ENCODE measurements at places on chromosomes 5 and 9. TPM values are rescaled to one million over a fixed set of nuclear protein-coding genes. Genes with fewer than 3 reads are reported as not detected.

DAP gene
- total RNA-seq: 36.3 TPM

DNA sequence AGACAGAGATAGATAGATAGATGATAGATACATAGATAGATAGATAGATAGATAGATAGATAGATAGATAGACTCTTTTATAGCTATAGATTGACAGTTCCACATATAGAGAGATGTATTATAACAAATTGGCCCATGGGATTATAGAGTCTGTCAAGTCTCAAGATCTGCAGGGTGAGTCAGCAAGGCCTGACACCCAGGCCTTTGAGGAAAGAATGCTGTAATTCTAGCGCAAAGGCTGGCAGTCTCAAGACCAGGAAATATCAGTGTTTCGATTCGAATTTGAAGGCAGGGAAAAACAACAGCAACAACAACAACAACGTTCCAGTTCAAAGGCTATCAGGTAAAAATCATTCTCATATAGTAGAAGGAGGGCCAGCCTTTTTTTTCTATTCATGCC lies 339.2 kb upstream of the CDH9 start:
- no peak overlapping the region for H3K4me3 ChIP-seq
- no peaks in the 10 kb centered on the region for H3K36me3 ChIP-seq
- DNase-seq: no peak
- H3K27me3 ChIP-seq: no peaks in the 10 kb centered on the region
- no peak overlapping the region for H3K27ac ChIP-seq
- no peaks in the 10 kb centered on the region for H3K4me1 ChIP-seq

PPP3R2 gene
- total RNA-seq: not detected

GRCh38 chr5:6497262-6497661 lies 48.6 kb downstream of the UBE2QL1 start:
- no peak for DNase-seq
- H3K4me3 ChIP-seq: no peak overlapping the region
- no peak overlapping the region for H3K27ac ChIP-seq
- no peaks in the 10 kb centered on the region for H3K4me1 ChIP-seq
- H3K36me3 ChIP-seq: no peaks in the 10 kb centered on the region

- no peaks in the 10 kb centered on the region for H3K27me3 ChIP-seq
- H3K36me3 ChIP-seq: peaks cover 24% of the 10 kb centered on the region
- no peak overlapping the region for H3K27ac ChIP-seq
- no peak for DNase-seq
These were observed 185.0 kb downstream of the GAPVD1 start for GRCh38 chr9:125446561-125447094.

DNA sequence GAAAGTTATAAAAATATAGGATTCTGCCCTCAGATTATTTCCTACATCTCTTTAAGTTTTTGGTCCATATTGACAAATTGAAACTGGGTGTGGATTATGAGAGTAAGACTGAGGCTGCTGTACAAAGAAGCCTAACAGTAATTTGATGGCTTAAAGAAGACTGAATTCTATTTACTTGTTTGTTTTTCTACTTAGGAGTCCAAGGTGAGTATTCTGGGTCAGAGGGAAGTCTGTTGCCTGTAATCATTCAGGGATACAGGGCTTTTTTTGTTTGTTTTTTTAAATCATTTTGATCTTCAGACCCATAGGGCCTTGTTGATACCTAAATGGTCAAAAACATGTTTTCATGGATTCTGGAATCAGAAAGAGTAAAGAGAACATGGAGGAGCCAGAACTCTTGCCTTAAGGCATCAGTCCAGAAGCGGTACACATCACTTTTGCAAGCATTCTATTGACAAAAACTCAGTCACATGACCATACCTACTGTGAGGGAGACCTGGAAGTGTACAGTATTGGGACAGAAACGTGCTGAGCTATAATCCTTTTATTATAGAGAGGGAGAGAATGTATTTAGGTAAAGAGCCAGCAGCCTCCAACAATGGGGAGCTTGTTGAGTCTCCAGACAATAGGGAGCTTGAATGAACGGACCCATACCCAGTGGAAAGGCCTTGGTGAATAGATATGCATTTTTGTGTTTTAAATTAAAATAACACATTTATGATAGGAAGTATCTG lies 102.7 kb downstream of the LRRC70 start:
- H3K4me1 ChIP-seq: no peaks in the 10 kb centered on the region
- H3K36me3 ChIP-seq: no peaks in the 10 kb centered on the region
- no peak overlapping the region for H3K4me3 ChIP-seq
- H3K27me3 ChIP-seq: no peaks in the 10 kb centered on the region
- no peak overlapping the region for H3K27ac ChIP-seq
- DNase-seq: no peak

GRCh38 chr5:123865641-123866040 lies 353.7 kb downstream of the CSNK1G3 start:
- H3K27me3 ChIP-seq: no peaks in the 10 kb centered on the region

DNA sequence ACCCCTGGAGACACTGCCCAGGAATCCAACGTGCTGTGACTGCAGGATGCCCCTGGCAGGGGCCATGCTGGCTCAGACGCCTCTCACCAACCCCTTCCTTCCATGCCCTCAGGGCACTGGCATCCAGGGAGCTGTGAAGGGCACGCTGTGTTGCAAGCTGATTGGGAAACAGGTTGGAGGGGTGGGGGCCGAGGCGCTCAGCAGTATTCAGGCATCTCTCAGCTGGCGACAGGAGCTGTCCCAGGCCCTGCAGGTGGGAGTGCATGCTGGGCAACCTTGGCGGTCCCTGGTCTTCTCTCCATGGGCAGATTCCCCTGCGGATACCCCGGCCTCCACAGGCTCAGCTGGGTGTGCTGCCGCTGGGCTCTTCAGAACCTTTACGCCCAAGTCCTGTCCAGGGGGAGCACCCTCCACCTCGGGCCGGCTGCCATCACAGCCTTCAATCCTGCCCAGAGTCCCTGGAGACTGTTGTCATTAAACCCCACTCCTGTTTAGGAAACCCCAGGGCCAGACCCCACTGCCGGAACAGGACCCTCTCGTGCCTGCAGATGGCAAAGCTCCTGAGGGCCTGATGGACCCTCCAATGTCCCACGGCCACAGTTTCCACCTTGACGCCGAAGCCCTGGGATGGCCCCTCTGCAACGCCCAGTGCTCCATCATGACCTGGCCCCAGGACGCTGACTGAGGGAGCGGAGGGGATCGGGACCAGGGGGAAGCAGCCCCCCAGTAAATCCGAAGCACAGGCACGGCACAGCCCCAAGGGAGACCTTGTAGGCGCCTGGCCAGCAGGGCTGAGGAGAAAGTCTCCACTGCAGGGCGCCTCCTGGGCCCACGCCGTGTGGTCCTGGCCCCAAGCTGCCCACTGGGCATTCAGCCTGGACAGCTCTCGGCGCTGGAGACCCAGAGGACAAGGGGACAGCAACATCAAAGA lies 9.3 kb downstream of the TPPP start:
- H3K4me1 ChIP-seq: no peaks in the 10 kb centered on the region
- H3K36me3 ChIP-seq: no peaks in the 10 kb centered on the region
- no peak overlapping the region for H3K4me3 ChIP-seq
- no peaks in the 10 kb centered on the region for H3K27me3 ChIP-seq
- DNase-seq: no peak
- H3K27ac ChIP-seq: no peak overlapping the region

DNA sequence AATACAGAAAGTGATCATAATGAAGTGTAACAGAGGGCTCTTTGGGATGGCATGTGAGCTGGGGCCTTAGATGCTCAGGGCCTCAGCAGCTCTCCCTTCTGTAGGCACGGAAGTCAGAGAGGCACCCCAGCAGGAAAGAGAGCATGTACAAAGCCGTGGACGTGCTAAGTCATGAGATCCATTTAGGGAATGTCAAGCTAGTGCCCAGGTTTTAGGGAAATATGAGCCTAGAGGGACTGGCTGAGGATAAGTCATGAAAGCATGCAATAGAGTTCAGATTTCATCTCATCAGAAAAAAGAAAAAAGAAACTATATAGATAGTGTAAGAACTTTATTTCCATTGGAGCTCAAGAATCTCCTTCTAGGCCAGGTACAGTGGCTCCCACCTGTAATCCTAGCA lies 379.5 kb upstream of the KLF4 start:
- no peaks in the 10 kb centered on the region for H3K4me1 ChIP-seq
- H3K36me3 ChIP-seq: no peaks in the 10 kb centered on the region
- no peak overlapping the region for H3K27ac ChIP-seq
- no peak overlapping the region for H3K4me3 ChIP-seq

HINT1 gene
- total RNA-seq: 240 TPM

GRCh38 chr9:975740-976257 lies 656 bp upstream of the DMRT3 start:
- peaks cover 75% of the 10 kb centered on the region for H3K27me3 ChIP-seq
- peaks cover 30% of the 10 kb centered on the region for H3K4me1 ChIP-seq
- no peaks in the 10 kb centered on the region for H3K36me3 ChIP-seq
- H3K27ac ChIP-seq: no peak overlapping the region
- no peak overlapping the region for H3K4me3 ChIP-seq

GRCh38 chr5:14319102-14319501 lies 176.0 kb downstream of the TRIO start:
- H3K4me1 ChIP-seq: no peaks in the 10 kb centered on the region
- H3K27ac ChIP-seq: no peak overlapping the region
- no peak overlapping the region for H3K4me3 ChIP-seq
- no peak for DNase-seq
- H3K27me3 ChIP-seq: no peaks in the 10 kb centered on the region

DNA sequence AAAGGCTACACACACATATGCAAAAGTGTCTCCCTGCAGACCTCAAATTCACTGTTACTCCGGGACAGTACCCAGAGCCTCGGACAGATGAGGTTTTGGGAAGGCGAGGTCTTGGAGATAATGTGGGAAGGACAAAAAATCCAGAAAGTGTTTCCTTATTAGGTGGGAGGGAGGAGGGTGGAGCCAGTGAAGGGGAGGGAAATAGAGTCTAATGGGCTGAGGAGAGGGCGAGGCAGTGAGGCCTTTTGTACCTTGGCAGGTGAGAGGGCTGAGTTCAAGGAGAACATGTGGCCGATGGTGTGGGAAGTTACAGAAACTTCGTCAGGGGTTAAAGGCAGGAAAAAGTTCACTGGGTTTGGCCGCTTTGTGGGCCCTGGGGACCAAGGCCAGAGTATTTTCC lies 22.1 kb upstream of the TMEM174 start:
- H3K27me3 ChIP-seq: peaks cover 17% of the 10 kb centered on the region
- no peaks in the 10 kb centered on the region for H3K36me3 ChIP-seq
- H3K27ac ChIP-seq: no peak overlapping the region
- DNase-seq: no peak
- no peak overlapping the region for H3K4me3 ChIP-seq

LCN9 gene
- not detected for total RNA-seq

Data from T-cell (primary cell).